ENCODE measurements at places on chromosomes 6 and 20.

GRCh38 chr6:110622912-110623578, 146.6 kb upstream of the SLC22A16 start:
- no peak for DNase-seq

GRCh38 chr20:35135867-35136586, 11.1 kb downstream of the EDEM2 start:
- DNase-seq, result no peak

DNA sequence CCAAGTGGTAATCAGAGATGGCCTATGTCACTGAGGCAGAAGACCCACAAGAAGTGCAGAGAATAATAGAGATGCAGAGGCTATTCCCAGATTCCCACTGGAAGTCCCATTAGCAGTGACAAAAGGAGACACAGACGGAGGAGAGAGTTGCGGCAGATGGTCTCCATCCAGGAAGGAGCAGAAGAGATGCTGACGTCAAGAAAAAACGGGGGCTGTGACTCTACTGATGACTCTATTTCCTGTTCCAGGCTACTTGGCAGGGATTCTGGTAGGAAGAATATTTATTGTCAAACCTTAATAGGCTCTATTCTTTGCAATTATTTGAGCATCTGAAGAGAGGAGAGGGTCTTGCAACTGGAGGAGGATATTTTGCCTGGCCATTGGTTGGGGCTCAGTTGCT, 246.0 kb upstream of the ECI2 start:
- DNase-seq, result no peak

GRCh38 chr20:51562332-51563173, 20.0 kb upstream of the NFATC2 start:
- DNase-seq, result no peak

DNA sequence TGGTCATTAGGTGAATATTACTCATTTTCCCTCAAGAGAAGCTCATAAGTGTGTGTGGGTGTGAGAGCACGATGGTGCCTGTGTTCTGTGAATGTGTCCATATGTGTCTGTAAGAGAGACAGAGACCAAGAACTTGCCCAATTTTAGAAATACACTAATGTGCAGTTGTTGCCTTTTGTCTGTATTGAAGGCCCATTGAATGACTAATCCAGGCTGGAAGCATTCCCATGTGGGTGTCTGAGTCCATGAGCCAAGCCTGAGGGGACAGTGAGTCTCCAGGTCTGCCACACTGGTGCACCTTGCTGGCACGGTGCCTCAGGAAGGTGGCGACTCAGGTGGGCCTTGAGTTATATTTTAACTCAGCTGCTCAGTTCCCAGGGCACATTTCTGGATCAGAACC, 25.5 kb upstream of the ASXL1 start:
- DNase-seq, result no peak

Measured in stimulated activated naive B cell treated with anti-CD40 and anti-IgM and Interleukin-4, amounts not matched to agents 10 μg/mL and 1 μg/mL and 100 μg/mL, for 72 hours (primary cell).